ENCODE measurements at places on chromosomes 13 and 19.

GRCh38 chr19:51754109-51754508 lies 2.4 kb upstream of the FPR1 start:
- no peak for DNase-seq

- DNase-seq = no peak
These were observed 13.0 kb downstream of the SLC8A2 start for GRCh38 chr19:47458672-47459071.

GRCh38 chr19:38483016-38483630 lies 49.6 kb downstream of the RYR1 start:
- DNase-seq = no peak

- peak; percentile 87 for DNase-seq
These were observed 161.6 kb downstream of the KDM4B start for GRCh38 chr19:5130371-5131030.

- peak; percentile 56 for DNase-seq
These were observed 22.4 kb downstream of the OLFM2 start for GRCh38 chr19:9914001-9914314.

GRCh38 chr19:1929021-1929742 lies 11.8 kb upstream of the CSNK1G2 start:
- DNase-seq = peak; percentile 89

DNA sequence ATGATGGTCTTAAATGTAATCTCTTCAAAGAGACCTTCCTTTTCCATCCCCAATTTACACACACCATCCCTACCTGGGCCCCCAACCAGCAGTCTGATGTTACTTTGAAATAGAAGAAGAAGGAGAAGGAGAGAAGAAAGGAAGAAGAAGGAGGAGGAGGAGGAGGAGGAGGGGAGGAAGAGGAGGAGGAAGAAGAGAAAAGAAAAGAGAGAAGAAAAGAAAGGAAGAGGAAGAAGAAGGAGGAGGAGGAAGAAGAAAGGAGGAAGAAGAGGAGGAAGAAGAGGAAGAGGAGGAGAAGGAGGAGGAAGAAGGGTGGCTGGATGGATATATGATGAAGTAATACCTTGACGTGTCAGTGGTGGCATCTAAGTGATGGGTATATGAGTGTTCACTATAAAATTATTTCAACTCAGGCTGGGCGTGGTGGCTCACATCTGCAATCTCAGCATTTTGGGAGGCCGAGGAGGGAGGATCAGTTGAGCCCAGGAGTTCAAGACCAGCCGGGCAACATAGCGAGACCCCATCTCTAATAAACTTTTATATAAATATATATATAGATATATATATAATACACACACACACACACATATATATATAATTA lies 3.7 kb upstream of the LRFN1 start:
- DNase-seq = no peak

DNA sequence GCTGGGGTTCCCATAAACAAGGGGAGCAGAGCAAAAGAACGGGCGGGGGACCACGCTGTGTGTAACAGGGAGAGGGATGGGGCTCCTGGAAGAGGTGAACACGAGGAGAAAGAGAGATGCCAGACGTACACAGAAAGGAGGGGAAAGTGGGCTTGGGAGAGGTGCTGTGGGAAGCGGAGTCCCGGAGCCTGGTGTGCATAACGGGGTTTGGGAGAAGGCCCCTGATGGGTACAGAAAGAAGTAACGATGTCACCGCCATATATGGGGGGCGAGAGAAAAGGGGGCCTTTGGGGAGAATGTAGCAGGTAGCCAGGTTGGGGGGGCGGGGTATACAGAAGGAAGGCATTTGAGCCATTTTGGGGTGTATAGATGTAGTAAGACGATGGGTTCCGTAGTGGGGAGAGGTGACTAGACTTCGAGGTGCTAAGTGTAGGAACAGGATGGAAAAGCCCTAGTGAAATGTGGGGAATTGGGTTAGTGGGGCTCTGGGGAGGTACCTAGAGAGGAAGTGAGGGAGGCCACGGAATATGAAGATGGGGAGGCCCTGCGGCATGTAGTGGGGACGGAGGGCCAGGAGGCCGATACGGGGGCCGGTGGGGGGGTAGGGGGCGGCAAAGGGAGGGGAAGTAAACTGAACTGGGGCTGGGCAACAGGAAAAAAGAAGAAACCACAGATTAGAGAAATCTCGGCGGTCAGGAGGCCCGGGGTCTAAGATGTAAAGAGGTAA lies 787 bp downstream of the ZNF580 start:
- peak; percentile 61 for DNase-seq

DNA sequence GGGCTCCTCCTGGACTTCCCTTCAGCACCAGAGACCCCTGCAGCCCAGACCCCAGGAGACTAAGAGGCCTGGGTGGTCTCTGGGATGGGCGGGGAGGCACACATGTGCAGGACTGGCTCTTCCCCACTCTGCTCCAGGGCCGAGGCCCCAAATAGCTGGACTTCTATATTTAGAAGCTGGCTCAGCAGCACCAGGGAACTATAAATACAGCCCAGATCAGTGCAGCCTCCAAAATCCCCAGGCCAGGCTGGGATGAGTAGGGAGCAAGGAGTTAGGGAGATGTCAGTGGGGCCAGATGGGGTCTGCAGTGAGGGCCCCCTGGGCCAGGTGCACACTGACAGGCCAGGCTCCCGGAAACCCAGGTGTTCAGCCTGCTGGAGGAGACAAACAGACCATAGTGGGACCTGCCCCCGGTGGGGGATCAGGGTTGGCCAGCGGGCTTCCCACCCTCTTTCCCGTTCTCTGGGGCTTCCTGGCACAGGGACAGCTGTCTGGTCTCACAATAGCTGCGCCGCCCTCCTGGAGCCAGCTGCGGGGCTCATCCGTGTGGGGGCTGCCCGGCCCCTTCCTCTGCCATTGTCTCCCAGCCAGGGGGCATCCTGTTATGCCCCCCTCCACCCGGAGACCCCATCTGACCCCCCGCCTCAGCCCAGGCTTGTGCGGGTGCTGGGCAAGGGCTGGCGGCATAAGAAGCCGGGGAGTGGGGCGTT lies 5.5 kb upstream of the ADGRE5 start:
- no peak for DNase-seq

- no peak for DNase-seq
These were observed 30.6 kb upstream of the SLC7A10 start for GRCh38 chr19:33256261-33256660.

DNA sequence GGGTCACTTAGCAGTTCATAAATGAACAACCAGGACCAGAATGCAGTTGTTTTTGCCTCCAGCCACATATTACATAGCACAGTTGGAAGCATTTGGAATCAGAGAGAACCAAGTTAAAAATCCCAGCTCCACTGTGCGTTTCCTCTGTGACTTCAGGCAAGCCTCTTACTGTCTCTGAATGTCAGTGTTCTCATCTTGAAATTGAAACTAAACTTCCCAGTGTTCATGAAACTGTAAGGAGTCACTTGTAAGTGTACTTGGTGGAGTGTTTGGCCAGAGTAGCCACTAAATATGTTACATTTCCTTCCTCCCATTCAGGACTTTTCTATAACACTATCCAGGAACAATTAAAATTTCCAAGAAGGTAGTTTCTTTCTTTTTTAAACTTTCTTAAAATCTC lies 276.8 kb downstream of the KCNRG start:
- no peak for DNase-seq

DNA sequence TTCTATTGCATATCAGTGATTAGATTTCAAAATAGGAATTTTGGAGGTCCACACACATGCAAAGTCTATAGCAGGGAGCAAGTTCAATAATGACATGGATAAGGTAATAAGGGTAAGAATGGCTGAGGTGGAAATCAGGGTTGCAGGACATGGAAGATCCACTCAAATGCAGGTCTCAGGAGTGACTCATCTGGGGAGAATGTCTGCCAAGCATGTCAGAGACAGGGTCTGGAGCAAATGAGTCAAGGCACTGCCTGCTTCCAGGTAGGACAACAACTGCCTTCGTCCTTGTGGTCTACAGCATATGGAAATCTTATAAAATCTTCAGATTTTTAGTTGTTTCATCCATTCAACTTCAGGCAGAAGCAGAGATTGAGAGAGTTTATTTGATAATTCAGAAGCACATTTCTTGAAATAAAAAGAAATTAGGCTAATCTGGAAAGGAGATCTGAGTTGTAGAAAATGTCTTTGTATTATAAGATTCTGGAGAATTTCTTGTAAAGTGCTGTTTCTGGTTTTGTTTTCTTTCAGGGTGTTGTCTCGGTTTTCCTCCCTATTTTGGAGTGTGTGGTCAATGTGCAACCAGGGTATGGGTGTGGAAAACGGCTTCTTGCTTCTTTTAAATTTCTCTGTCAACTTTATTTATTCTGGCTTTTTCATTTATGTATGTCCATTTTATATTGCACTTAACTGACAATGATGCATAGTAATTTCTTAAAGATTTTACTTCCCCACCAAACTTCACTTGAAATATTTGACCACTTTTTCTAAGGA lies 748.8 kb downstream of the LIG4 start:
- no peak for DNase-seq

- DNase-seq = no peak
These were observed 6.5 kb downstream of the INSR start for GRCh38 chr19:7287722-7288121.

DNA sequence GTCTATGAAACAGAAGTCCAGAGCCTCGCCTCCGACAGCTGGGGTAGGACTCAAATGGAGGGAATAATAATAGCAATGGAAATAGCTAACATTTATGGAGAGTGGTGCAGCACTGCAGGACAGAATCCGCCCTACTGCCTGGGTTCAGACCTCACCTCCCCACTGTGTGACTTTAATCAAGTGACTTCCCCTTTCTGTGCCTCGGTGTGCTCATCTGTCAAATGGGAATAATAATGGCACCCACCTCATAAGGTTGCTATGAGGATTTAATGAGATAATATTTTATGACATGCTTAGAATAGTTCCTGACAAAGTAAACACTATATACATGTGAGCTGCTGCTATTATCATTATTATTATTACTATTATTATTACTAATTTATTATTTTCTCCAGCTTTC lies 3.2 kb downstream of the LRFN1 start:
- no peak for DNase-seq

GRCh38 chr19:35740423-35741202 lies 1.6 kb downstream of the IGFLR1 start:
- peak; percentile 99 for DNase-seq

GRCh38 chr13:30340331-30341250 lies 33.2 kb upstream of the KATNAL1 start:
- no peak for DNase-seq

DNA sequence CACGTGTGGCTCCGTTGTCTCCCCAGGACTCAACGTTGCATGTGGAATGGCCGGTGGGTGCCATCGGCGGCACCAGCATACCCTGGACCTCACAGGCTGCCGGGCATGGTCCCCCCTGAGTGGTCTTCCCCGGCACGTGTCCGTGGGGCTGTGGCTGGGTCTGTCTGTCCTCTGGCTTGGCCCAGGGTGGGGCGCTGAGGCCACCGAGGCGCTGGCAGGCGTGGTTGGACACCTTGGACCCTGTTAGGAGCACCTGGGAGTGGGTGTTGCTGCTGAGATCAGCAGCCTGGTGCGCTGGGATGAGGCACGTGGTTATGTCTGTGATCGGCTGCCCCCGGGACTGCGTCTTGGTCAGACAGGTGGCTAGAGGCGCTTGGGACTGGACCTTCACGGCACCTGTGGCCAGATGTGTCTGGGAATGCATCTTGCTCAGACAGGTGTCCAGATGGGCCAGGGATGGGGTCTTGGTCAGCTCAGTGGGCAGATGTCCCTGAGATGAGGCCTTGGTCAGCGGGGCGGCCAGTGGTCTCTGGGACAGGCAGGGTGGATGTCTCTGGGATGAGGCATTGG lies 9.2 kb downstream of the IQCN start:
- no peak for DNase-seq

DNA sequence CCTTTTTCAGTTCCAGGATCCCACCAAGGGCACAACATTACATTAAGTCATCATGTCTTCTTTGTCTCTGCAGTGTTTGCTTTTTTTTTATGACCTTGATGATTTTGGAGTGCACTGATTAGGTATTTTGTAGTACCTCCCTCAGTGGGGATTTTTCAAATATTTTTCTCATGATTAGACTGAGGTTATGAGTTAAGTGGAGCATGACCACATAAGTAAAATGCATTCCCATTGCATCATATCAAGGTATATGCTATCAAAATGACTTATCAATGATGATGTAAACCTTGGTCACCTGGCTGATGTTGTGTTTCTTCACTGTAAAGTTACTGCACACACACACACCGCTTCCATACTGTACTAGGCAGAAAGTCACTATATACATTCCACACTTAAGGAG lies 96.7 kb upstream of the TRPC4 start:
- DNase-seq = no peak

DNA sequence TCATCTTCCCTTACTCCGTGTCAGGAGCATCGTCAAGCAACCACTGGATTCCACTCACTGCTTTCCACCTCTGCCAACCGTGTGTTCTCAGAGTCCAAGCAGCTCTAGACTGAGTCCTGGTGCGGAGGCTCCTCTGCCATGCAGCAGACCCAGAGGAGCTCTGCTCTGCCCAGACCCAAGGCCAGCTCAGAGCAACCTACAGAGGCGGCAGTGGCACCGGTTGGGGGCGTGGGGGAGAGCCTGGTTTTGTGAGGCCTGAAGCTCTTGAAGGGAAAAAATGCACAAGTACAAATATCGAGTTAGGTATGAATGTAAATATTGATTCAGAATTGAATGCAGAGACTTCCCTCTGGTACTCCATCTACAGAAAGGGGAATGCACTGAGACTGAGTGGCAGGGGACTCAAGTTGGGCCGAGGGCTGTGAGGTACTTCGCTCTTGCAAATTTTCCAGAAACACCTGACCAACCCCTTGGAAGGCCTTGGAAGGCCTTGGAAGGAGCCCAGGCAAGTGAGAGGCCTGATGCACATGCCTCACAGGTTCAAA lies 46.7 kb downstream of the GJA3 start:
- DNase-seq = no peak

DNA sequence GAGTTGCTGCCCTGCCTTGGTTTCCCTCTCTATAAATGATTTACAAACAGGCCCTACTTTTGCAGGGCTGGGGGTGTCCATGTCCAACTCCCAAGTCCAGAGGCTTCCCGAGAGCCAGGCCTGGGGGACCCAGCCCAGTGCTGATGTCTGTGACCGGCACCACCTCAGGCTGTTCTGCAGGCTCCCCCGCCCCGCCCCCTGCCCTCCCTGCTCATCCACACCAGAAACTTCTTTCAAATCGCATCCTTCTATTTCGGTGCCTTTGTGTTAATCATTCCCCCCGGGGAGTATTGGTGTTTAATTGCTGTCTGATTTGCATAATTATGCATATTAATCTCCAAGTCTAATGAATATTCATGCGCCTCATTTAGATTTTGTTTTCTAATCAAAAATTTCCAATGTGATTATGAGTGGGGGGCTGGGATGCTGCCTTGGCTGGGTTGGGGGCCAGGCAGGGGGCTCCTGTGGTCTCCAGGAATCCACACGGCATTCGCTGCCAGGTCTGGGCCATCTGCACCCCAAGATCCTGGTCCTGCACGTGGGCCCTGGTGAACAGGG lies 19.1 kb downstream of the TCF3 start:
- DNase-seq = no peak

GRCh38 chr19:45629704-45630103 lies 9.5 kb downstream of the EML2 start:
- DNase-seq = peak; percentile 13

GRCh38 chr13:97249093-97249795 lies 27.1 kb downstream of the MBNL2 start:
- DNase-seq = no peak

GRCh38 chr19:40523322-40524047 lies 53.2 kb upstream of the SHKBP1 start:
- peak; percentile 65 for DNase-seq

GRCh38 chr19:50214699-50215543 lies 11.5 kb downstream of the MYH14 start:
- no peak for DNase-seq

- DNase-seq = no peak
These were observed 521.0 kb downstream of the SUCLA2 start for GRCh38 chr13:47480121-47480520.

GRCh38 chr13:98905199-98905598 lies 72.7 kb downstream of the DOCK9 start:
- DNase-seq = no peak
